Activated T-cell treated with anti-CD3 and anti-CD28 coated beads, Interleukin-2, amount 50 U/mL, for 72 hours (primary cell): ENCODE measurements at places on chromosomes 5 and 9. TPM values are rescaled to one million over a fixed set of nuclear protein-coding genes. Genes with fewer than 3 reads are reported as not detected.

GRCh38 chr5:14449052-14449661 is 132.4 kb upstream of the OTULINL start:
- DNase-seq, result no peak

The FBP2 gene
- total RNA-seq, result not detected

DNA sequence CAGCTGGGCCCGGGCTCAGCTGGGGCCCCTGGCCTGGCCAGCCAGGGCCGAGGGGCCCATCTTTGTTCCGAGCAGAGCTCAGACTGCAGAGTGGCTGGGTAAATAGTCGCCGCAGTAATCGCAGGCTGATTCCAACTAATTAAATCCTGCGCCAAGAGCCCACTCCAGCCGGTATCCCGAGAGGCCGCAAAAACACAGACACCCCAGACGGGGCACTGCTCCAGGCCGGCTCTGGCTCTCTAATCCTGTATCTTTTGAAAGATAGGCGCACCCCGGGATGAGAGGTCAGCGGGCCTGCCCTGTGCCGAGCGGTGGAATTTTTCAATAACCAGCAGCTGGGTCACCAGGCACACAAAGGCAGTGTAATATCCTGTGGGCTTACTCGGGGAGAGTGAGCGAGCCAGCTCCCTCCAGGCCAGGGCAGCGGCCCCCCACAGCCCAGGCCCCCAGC is 57.7 kb downstream of the LMX1B start:
- DNase-seq, result no peak

DNA sequence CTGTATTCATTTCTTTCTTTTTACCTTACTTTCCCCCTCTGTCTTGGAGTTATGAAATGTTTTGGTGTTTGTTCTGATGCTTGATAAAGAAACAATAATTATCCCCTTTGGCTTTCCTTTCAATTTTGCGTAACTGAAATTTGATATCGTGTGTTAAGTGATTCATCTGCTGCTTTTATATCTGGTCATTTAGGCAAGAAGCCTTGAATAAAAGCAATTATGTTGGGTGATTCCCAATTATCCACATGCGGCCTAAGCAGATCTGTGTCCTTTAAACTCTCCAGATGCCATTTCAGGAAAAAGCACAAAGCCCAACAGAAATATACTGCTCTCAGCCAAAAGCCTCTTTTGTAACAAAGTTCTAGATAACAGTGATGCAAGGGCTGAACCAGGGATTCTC is 92.8 kb downstream of the TAF11L14 start:
- no peak for DNase-seq

The OR13D1 gene
- not detected for total RNA-seq

DNA sequence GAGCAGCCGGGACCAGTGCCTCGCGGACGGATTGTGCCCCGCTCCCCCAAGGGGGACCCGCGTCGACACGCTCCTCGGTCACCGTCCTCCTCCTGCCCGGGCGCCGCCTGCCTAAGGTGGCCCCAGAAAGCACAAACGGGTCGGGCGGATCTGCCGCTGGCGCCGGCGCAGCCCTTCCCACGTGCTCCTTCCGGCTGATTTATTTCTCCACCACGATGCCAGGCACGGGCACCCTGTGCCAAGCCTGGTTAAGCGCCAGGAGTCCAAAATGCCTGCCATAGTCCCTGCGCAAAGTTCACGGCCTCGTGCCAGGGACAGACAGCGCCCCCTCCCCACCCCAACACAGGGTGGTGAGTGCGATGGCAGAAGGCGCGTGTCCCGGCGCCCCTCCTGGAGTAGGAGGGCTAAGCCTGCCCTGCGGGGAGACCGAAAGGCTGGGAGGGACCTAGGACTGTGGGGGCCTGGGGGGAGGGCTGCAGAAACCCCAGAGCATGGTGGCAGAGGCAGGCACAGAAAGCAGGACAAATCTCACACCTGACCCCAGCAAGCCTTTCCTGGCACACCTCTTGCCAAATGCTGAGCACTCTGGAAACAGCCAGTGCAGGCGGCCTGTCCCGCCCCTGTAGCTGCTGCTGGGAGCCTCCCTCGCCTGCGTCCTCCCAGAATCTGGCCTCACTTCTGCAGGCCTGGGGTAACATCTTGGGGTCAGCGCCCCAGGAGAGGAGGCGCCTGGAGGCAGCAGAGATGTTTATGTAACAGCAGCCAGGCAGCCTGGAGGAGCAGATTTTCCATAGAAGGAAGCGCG is 1.1 kb upstream of the NOTCH1 start:
- DNase-seq, result peak; percentile 76
